Urinary bladder (tissue), 4 donors: ENCODE measurements at places on chromosomes 4 and X. TPM values are rescaled to one million over a fixed set of nuclear protein-coding genes. Genes with fewer than 3 reads are reported as not detected.

DNA sequence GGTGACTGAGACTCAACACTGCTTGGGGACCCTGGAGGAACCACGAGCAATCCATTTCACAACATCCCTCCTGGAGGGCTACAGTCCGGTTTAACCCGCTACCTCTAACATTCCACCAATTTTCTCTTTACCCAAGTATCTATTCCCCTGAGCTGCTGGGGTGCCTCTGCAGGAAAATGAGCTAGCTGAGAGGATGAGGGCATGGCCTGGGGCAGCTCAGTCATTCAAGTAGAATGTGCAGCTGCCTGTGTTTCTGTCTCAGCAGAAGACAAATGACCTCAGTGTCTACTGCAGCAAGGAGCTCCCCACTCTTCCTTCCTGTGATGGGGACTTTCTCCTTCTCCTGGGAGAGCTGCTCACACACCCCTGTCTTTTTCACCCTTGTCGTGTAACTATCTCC, 120.8 kb downstream of the ZNF518B start:
- DNase-seq, result no peak

GRCh38 chr4:78845472-78845871, 69.3 kb downstream of the BMP2K start:
- no peak for DNase-seq

GRCh38 chr4:94454405-94454804, 2.7 kb downstream of the PDLIM5 start:
- DNase-seq, result no peak

GRCh38 chrX:154432210-154432609, 3.7 kb downstream of the ATP6AP1 start:
- no peak for DNase-seq

The GPRIN3 gene
- total RNA-seq, result 7.2 TPM

The COX7B2 gene
- total RNA-seq, result not detected

GRCh38 chr4:64598066-64598465, 188.8 kb upstream of the TECRL start:
- no peak for DNase-seq

The RPA4 gene
- 4.5 TPM for total RNA-seq

The CPZ gene
- total RNA-seq, result 86.5 TPM

DNA sequence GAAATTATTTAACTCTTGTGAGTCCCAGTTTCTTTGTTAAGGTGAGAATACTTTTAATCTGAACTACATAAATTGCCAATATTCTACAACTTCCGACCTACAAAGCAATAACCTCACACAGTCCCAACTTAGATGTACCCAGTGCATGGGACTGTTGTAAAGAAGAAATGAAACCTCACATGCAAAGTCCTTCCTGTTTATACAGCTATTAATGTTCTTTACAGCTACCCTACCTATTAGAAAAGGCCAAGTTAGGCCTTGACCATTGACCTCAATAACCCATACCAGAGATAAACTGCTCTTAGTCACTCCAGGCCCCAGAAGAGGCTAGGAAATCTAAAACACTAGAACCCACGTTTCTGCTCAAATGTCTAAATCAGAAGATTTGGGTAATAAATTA, 920.1 kb upstream of the TENM3 start:
- no peak for DNase-seq

The GPR119 gene
- not detected for total RNA-seq

- DNase-seq, result no peak
Observed at GRCh38 chr4:189177130-189177529, 763.5 kb upstream of the FRG1 start.

DNA sequence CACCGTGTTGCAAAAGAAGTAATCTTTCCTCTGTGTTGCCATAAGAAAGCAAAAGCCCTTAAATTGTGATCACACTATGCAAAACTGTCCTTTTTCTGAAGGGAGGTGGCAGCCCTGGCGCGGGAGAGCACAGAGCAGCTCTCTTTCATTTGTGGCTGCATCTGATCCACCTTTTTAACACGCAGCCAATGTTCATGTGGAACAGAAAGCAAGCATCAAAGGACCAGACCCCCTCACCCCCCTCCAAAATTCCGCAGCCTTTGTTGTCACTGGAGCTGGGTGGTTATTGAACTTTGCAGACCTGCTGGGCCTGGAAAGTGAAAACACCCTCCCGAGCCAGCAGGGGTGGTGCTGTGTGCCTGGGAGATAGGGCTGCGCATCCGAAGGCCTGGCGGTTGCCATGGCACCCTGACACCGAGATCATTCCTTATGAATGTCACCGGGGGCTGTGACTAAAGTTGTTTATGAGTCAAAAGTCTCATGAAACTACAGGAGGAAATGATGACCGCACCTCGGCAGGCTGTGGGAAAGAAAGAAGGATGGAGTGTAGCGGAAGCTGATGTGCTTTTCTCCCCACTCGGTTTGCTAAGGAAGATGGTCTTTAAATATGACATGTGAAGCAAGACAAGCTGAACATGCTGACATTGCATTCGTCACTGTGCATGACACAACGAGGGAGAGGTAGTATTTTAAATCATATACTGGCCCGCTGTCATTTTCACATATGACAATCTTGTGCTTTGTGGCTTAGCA, 367.4 kb downstream of the UNC5C start:
- DNase-seq, result no peak

GRCh38 chrX:71525316-71525715, 7.6 kb upstream of the OGT start:
- no peak for DNase-seq

The KLHL13 gene
- total RNA-seq, result 85.8 TPM

The CHIC2 gene
- total RNA-seq, result 39.5 TPM

The DOK7 gene
- 2.2 TPM for total RNA-seq

- DNase-seq, result no peak
Observed at GRCh38 chr4:139988863-139989765, 164.9 kb downstream of the MAML3 start.

The UGT2B10 gene
- total RNA-seq, result not detected

The TKTL2 gene
- 0.11 TPM for total RNA-seq

The NSG1 gene
- total RNA-seq, result 5.4 TPM

The FGF5 gene
- total RNA-seq, result 0.05 TPM

GRCh38 chr4:176321589-176321988, 1.8 kb downstream of the SPCS3 start:
- DNase-seq, result no peak

The GAGE2A gene
- not detected for total RNA-seq

GRCh38 chrX:3779546-3779945, 66.1 kb upstream of the PRKX start:
- no peak for DNase-seq

The CHRNA9 gene
- total RNA-seq, result not detected

GRCh38 chrX:45806410-45807121, 605.9 kb upstream of the DIPK2B start:
- no peak for DNase-seq

- DNase-seq, result no peak
Observed at GRCh38 chr4:133149932-133150471, 908 bp downstream of the PCDH10 start.

DNA sequence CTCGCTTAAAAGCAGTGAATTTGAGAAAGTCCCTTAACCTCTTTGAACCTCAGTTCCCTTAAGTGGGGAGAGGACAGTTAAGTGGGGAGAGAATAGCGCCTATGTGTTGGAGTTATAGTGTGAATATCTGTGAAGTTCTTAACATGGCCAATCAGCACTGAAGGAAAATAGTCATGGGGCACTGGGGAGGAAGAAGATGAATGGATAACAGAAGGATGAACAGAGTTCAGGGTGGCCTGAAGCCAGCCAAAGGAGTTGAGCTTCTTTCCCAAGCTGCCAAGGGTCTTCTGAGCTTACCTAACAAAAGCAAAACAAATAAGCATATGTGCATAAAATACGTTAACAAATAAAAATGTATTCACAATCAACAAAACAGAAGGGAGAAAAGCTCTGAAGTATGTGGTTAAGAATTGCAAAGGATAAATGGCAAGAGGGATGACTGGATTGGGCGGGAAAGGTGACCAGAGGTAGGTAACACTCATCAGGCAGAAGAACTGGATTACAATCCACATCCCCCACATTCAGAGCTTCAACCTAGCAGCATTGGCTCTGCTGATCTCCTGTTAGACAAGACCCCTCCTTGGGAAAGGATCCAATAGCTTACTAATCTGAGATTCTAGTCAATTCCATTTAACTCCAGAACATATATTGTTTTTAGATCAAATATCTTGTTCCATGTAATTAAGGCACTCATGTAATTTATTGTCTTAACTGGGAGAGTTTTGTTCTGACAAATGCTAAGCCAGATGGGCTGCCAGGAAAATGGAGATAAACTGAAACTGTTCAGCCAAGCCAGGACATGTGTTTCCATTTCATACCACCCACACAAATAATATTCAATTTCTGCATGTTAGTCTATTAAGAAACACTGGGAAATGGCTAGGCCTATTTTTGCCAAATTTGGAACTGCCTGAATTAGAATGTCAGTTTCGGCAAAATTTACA, 221.2 kb downstream of the LDB2 start:
- DNase-seq, result no peak

GRCh38 chrX:119089619-119090018, 16.8 kb downstream of the CT47C1 start:
- no peak for DNase-seq

The HSPA4L gene
- total RNA-seq, result 4.5 TPM

The PSMD10 gene
- total RNA-seq, result 69.0 TPM

DNA sequence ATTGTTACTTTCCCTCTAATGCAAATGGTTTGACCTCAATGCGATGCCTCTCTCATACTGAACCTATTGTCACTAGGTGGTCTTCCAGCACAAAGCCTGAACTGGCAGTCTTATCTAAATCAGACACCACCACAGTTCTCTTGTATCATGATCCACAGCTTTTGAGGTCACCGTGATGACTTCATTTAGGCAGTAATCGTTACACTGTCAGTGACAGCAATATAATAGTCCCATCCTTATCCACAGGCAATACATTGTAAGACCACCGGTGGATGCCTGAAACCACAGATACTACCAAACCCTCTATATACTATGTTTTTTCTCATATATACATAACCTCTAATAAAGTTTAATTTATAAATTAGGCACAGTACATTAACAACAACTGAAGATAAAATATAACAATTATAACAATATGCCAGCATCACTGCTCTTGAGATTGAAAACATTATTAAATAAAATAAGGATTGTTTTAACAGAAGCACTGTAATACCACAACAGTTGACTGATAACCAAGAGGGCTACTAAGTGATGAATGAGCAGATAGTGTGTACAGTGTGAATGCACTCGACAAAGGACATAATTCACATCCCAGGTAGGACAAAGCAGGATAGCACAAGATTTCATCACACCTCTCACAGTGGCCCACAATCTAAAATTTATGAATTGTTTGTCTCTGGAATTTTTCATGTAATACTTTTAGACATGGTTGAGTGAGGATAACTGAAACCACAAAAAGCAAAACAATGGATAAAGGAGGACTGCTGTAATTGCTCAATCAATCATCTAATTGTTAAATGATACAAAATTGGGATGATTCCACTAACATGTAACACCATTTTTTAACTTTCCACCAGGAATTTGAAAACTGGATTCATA, 419.4 kb downstream of the CENPC start:
- no peak for DNase-seq

GRCh38 chr4:114156371-114156770, 176.9 kb upstream of the ARSJ start:
- DNase-seq, result no peak

DNA sequence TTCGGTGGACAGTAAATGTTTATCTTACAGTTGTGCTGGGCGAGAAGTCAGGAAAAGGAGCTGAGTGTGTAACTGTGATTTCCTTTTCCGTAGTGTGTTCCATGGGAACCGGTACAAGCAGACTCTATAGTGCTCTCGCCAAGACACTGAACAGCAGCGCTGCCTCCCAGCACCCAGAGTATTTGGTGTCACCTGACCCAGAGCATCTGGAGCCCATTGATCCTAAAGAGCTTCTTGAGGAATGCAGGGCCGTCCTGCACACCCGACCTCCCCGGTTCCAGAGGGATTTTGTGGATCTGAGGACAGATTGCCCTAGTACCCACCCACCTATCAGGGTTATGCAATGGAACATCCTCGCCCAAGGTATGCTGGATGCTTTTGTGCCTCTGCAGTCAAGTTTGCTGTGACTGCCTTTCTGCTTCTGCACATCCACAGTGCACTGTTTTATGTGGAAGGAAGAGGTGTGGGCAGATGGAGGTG, 27.4 kb downstream of the NOCT start:
- no peak for DNase-seq

DNA sequence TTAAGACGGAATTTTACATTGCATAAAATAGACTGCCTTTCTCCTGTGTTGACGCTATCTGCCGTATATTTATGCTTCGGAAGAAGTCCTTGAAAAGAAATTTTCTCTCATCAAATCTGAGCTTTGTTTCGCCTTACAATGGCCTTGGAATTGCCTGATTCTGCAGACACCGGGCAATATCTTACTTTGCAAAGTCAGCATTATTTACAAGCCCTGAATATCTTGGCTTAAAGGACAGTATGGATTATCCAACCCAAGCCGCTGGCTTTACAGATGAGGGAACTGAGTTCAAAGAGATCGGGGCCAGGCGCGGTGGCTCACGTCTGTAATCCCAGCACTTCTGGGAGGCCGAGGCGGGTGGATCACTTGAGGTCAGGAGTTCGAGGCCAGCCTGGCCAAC, 1.1 kb upstream of the MANBA start:
- DNase-seq, result no peak

DNA sequence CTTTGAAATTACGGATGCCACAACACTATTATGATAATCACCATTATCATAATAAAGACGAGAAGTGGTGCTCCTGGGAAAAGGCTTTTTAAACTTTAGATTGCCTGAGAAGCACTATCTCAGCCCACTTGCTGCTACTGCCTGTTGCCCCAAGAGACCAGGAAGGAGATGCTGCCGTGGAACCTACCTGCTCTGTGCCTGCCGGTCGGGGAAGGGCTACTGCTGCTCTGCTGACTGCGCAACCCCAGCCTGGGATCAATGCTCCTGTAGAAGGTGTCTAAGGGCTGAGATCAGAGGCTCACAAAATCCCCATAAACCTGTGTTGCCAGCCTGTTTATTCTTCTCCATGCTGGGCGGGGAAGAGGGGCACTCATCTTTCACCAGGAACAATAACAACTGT, 145.3 kb upstream of the VCX3B start:
- no peak for DNase-seq

- no peak for DNase-seq
Observed at GRCh38 chr4:112316360-112316759, 19.2 kb downstream of the ALPK1 start.

DNA sequence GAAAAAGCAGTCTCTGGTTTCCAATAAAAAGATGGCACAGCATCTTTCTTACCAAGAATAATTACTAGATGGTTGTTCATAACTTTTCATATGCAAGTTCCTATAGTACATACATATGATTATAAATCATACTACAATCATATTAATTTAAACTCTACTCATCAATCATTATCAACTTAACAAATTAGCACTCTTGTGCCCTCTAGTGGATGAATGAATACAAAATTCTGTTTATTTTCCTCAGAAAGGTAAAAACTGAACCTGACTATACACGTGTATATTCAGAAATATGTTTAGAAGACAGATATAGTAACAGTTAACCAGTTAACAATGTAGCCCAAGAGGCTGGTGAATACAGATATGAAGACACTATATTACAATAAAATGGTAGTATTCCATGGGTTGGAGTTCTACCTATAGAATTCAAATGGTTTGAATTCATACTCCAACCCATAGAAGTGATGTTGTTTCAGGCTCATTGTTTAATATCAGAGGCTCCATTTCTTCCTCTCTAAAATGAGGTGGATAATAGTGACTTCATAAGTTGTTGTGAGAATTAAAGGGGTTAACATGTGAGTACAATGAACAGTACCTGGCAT, 100.0 kb downstream of the ADAMTS3 start:
- no peak for DNase-seq
